ENCODE measurements at places on chromosomes 7 and 10.

DNA sequence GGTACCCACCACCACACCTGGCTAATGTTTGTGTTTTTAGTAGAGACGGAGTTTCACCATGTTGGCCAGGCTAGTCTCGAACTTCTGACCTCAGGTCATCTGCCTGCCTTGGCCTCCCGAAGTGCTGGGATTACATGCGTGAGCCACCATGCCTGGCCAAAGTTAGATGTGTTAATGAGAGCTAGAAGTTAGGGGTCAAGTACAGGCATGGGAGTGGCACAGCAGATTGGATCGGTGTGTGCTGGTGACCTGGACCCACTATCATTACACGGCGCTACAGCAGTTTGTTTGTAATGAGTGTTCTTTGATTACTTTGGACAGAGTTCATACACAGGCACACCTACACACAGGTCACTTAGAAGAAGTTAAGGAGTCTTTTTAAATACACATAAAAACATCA is 36.7 kb downstream of the DNAJB6 start:
- DNase-seq: no peak

DNA sequence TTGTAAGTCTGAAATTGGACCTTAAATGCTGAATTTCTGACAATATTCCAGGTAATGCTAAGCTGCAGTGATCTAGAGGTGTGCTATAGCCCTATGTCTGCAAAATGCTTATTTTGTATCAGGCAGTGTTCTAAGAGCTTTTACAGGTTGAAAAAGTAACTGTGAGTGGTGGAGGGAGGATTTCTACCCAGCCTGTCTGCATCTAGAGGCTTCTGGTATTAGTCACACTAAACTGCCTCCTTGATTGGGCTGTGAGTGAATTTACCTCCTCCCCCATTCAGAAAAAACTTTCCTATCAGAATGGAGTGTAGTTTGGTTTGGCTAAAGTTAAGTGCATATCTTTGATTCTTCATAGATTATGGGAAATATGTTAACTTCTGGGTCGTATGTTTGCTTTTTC is 56.8 kb downstream of the BBS9 start:
- no peak for DNase-seq

DNA sequence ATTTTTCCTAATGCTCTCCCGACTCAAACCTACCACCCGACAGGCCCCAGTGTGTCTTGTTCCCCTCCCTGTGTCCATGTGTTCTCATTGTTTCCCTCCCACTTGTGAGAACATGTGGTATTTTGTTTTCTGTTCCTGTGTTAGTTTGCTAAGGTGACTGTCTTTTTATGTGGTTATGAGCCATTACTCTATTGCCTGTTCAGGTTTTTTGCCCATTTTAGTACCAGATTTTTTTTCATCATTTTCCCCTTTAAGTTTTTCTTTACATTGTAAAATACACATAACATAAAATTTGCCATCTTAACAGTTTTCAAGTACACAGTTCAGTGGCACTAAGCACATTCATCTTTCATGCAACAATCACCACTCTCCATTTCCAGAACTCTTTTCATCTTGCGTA is 133.5 kb downstream of the GPR158 start:
- no peak for DNase-seq

GRCh38 chr7:66899552-66900280 is 21.3 kb upstream of the TMEM248 start:
- no peak for DNase-seq

- DNase-seq: no peak
Measured at GRCh38 chr7:144728551-144728950, 107.3 kb downstream of the TPK1 start.

- DNase-seq: no peak
Measured at GRCh38 chr7:116862951-116863670, 724 bp downstream of the CAPZA2 start.

DNA sequence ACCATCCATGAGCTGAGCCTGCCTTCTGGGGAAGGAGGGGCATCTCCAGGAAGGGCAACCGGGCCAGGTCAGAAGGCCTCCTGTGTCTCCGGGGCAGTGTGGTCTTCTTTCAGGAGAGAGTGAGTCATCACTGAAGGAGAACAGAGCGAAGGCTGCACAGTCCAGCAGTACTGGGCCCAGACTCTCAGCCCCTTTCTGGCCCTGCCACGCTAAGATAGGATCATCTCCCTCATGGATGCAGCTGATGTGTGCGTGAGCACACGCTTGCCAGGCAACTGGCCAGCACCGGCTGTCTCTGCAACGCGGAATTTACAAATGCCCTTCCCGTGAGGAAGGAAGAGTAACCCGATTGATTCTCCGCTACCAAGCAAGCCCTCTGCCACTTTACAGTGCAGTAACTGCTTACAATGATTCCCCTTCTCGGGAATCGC is 328.2 kb downstream of the TNS3 start:
- no peak for DNase-seq

DNA sequence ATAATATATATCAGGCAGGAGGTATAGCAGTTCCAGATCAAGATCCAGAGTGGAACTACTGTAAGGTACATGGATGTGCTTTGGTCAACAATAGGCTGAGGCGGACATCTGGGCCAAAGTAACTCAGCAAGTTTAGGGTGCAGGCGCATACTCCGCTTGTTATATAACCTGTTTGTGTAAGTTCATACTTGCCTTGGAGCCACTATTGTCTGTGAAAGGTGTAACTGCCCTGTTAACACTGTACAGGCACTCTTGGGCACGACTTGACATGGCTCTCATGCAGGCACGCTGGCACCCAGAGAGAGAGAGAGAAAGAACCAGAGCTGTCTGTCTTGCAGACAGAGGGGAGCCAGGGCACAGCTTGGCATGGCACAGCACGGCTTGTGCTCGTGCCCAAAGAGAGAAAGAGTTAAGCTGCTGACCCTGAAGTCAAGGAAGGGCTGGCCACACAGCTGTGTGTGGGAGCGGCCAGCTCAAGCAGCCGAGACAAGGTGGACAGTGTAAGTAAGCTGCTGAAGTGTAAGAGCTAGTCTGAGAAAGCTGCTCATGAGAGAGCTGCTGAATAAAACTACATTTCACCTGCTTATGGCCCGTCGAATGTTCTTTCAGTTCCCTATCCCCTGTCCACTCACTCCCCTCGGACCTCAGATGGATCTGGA is 47.8 kb upstream of the KAT6B start:
- DNase-seq: no peak

Data from activated naive CD4-positive, alpha-beta T cell (primary cell).